ENCODE measurements at places on chromosomes 12 and 14.
A peak's percentile ranks its signal among the peaks of the same experiment; 100 is the strongest.

GRCh38 chr12:30219047-30219446 lies 435.3 kb upstream of the TMTC1 start:
- no peak for DNase-seq

DNA sequence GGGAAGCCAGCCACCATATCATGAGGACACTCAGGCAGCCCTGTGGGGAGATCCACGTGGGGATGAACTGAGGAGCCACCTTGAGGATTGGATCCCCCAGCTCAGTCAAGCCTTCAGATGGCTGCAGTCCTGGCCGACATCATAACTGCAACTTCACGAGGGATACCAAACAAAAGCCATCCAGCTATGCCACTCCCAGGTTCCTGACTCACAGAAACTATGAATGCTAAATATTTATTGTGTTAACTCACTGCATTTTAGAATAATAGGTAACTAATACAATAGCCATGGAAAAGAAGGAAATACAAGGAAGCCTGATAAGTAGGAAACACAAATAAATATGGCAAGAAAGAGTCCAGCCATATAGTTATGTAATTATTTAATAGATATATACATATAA lies 42.1 kb upstream of the FAM222A start:
- DNase-seq = no peak

- peak; percentile 60 for DNase-seq
Observed at GRCh38 chr14:102235275-102235897, 69.6 kb downstream of the MOK start.

DNA sequence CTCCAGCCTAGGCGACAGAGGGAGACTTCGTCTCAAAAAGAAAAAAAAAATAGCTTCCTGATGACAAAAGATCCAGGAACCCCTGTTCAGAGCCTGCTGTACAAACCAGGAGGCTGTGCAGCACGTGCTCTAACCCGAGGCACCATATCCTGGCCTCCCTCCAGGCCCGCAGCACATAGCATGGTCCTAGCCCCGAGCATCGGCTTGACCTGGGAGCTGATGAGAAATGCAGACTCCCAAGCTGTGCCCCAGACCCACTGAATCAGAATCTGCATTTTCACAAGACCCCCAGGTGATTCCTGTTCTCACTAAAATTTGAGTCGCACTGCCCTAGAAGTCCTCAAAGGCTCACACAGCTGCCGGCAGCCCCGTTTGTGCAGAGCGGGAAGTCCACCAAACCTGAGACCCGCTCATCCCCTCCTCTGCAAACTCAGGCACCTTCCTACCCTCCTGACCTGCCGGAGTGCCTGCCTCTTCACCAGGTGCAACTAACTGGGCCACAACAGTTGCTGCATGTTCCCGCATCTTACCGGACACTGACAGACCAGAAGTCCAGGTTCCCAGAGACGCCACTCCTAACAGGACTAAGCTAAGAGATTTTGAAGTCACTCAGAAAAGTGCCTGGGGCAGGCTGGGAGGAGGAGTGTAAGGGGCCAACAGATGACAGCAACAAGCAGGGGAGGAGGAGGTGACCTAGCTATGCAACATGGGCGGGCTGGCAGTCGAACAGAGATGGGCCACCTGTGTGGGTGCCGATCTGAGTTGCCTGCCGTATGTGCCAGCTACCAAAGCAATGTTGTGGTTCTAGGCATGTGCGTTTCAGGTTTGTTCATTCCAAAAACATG lies 24.0 kb upstream of the RIN3 start:
- DNase-seq = no peak

DNA sequence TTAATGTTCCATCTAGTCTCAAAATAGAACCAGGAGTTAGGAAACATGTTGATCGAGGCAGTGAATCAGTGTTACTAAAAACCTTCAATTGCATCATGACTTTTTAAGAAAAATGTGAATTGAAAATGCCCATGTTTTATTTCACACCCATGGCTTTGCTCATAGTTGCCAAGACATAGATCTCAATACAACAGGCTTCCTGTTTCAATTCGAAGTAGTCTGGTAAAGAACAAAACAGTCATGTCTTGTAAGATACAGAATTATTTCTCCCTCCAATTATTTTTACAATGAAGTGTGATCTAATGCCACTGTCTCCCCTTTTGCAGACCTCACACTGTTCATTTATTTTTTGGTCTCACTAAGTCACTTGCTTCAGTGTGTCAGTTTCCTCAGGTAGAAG lies 44.6 kb upstream of the FAR2 start:
- DNase-seq = no peak

DNA sequence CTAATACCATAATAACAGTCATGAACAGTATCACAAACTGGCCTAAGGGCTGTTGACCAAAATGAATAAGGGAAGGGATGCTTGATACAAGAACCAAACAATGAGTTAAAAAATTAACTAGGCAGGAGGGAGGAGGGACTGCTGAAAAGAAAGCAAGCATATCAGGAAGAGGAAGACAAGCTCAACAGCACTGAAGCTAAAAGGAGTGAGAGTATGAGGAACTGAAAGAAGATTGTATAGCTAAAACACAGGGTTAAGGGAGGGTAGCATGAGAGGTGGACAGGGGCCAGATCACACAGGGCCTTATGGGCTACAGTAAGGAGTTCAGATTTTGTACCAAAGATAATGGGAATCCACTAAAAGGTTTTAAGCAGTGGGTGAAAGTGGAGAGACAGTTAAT lies 34.1 kb downstream of the ITGA7 start:
- DNase-seq = no peak

DNA sequence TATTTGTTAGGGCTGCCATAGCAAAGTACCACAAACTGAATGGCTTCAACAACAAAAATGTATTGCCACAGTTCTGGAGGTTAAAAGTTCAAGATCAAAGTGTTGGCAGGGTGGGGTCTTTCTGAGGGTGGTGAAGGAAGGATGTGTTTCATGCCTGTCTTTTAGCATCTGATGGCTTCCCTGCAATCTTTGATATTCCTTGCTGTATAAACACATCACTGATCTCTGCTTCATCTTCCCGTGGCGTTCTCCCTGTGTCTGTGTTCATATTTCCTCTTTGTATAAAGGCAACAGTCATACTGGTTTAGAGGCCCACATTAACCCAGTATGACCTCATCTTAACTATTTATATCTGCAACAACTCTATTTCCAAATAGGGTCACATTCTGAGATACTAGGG lies 167.5 kb downstream of the BTG1 start:
- no peak for DNase-seq

- DNase-seq = peak; percentile 19
Observed at GRCh38 chr12:119372540-119372939, 38.0 kb downstream of the CCDC60 start.

DNA sequence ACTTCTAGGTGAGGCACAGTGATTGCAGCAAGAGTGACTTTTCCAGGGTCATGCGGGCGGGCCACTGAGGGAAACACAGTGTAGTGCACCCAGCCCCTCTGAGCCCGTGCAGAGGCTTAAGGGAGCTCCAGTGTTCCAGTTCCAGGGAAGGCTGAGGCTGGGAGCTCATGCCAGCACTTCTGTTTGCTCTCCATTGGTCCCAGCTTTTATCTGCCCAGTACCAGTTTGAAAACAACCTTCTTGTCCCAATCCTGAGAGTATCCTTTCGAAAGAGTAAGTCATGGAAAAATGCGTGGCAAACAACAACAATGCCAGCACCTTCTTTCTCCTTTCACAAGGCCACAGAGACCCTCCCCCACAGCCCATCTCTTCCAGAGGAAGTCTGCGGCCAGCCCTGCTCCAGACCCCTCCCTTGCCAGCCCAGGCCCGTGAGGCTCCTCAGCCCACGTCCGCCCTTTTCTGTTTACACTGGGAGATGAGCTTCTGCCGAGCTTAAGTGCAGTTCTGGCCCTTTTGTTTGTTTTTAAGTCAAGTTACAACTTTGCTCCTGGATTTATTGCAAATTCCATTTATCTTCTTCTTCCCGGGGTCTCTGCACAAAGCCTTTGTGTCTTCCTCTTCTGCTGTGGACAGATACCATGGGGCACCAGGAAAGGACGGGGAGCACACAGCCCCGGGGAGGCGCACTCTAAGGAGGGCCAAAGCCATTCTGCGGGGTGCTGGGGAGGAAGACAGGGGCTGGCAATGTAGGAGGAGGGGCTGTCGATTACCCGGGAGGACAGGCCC lies 185.6 kb downstream of the ZFP36L1 start:
- DNase-seq = peak; percentile 27

- no peak for DNase-seq
Observed at GRCh38 chr12:124774054-124774461, 89.6 kb downstream of the SCARB1 start.

GRCh38 chr14:74956280-74957072 lies 1.1 kb upstream of the PGF start:
- no peak for DNase-seq

GRCh38 chr12:104399740-104400612 lies 56.8 kb upstream of the CHST11 start:
- no peak for DNase-seq

GRCh38 chr12:91774434-91774921 lies 371.2 kb downstream of the BTG1 start:
- no peak for DNase-seq

- no peak for DNase-seq
Observed at GRCh38 chr14:52071675-52072074, 2.8 kb upstream of the NID2 start.

GRCh38 chr12:65279369-65280112 lies 1.1 kb downstream of the MSRB3 start:
- DNase-seq = no peak

- DNase-seq = no peak
Observed at GRCh38 chr12:4392223-4392742, 12.8 kb upstream of the FGF23 start.

DNA sequence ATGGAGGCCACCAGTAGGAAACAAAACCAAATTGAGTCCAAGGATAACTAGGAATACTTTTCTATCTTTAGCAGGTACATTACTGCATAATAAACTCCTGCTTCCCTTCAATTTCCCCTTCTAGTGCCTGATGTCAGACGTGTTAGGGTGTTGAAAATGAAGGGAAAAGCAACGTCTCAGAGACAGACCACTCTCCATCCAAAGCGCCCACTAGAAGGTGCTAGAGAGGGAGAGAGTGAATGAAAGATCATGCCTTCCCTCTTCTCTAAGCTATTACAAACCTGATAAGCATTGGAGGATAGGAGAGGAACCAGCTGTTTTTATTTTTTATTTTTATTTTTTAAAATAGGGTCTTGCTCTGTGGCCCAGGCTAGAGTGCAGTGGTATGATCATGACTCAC lies 64.1 kb downstream of the ZNF641 start:
- no peak for DNase-seq

DNA sequence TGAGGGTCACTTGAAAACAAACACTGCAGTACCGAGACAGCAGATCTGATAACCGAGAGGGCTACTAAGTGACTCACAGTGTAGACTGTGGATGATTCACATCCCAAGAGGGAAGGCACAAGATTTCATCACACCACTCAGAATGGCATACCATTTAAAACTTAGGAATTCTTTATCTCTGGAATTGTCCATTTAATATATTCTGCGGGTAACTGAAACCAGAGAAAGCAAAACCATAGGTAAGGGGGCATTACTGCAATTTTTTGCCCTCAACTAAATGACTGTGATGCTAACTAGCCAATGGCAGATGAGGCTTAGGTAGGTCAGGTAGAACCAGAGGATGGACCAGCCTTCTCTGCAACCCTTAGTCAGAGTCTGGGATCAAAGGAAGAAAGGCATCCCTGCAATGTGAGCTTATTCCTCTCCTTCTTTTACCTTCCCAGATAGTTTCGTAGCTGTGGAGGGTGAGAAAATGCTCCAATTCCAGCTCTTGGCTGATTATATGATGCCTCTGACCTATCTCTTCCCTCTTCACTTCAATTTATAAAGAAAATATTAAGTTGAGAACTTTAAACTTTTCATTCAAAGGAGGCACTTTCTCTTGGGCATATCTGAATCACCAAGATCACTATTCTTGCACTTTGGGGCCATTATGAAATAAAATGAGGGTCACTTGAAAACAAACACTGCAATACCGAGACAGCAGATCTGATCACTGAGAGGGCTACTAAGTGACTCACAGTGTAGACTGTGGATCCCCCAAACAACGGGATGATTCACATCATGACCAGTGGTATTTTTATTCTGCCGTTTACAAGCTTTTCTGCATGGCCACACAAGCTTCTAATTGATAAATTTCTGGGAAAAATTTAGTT lies 6.8 kb downstream of the ART4 start:
- no peak for DNase-seq

DNA sequence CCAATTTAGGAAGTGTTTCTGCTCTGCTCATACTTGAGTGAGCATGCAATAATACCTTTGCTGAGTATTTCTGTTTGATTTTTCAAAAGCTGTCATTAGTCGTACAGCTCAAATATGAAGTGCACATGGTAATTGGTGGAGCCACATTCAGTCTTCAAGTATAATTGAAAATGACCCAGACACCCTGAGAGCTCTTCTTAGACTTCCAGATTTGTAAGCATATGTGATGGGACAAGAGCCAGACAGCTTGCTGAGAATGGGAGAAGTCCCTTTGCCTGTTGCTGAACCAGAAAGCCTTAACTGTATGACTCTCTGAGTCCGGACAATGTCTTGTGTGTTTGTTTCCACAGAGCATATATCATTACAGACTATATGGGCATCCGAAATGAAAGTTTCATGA lies 307.3 kb downstream of the TMEM117 start:
- DNase-seq = no peak

DNA sequence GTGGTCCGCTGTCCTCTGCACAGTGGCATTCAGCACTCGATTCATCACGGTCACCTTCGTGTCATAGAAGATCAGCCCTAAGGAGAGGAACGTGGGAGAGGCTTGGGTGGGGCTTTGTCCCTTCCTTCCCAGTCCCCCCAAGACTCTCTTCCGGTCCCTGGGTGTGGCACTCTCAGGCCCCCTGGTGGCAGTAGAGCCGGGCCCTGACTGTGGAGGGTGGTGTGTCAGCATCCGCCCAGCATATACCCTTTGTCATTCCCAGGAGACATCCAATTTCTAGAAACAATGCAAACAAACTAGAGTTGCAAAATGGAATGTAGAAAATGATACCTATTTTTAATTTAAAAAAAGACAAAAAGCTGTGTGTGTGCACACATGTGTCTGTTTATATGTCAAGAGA lies 45.0 kb downstream of the TRAFD1 start:
- DNase-seq = no peak

DNA sequence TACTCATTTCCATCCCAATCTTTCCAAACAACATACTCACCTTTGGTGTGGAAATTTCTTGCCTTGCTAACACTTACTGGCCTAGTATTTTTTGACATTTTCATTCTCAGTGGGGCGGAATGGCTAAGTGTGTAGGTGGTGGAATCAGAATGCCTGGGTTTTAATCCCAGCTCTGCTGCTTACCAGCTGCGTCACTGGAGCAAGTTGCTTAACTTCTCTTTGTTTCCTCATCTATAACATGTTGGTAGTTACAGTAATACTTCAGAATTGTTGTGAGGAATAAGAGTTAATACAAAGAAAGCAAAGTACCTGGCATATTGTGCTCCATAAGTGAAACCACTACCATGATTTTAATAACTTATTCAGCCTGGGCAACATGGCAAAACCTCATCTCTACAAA lies 3.0 kb upstream of the FAM177A1 start:
- DNase-seq = no peak

Measured in NCI-H510A (cell line).